ENCODE measurements at places on chromosomes 3 and 15. TPM values are rescaled to one million over a fixed set of nuclear protein-coding genes. Genes with fewer than 3 reads are reported as not detected.

P2RY12 gene
- not detected for total RNA-seq

GOLGA8G gene
- not detected for total RNA-seq

C3orf85 gene
- not detected for total RNA-seq

SLC38A3 gene
- total RNA-seq, result 0.06 TPM

SLC24A5 gene
- total RNA-seq, result not detected

KNG1 gene
- not detected for total RNA-seq

FBXL22 gene
- total RNA-seq, result 0.32 TPM

LTK gene
- total RNA-seq, result 0.06 TPM

CCNB2 gene
- 93.0 TPM for total RNA-seq

NCBP2 gene
- 45.7 TPM for total RNA-seq

Data from A549 treated with dexamethasone at 1 μM for 4 hours (cell line).